ENCODE measurements at places on chromosomes 16 and 17.

DNA sequence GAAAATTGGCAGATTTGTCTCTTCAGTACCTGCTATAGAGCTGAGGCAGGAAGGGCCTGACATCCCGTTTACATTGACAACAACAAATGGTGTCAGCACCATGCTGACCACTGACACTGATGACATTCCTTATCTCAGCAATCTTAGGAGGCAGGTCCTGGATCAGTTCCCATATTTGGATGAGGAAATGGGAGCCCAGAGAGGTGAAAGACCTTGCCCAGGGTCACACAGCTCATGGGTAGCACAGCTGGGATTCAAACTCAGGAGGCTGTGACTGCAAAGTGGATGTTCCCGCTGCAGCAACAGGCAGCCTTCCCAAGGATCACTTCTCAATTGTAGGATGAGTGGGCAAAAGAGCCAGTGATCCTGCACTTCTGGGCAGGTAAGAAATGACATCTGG lies 30.5 kb upstream of the CACNG4 start:
- no peak for DNase-seq

- no peak for DNase-seq
These were observed 250.5 kb upstream of the C16orf82 start for GRCh38 chr16:26816266-26816665.

GRCh38 chr17:40345161-40345993 lies 19.2 kb downstream of the GJD3 start:
- no peak for DNase-seq

DNA sequence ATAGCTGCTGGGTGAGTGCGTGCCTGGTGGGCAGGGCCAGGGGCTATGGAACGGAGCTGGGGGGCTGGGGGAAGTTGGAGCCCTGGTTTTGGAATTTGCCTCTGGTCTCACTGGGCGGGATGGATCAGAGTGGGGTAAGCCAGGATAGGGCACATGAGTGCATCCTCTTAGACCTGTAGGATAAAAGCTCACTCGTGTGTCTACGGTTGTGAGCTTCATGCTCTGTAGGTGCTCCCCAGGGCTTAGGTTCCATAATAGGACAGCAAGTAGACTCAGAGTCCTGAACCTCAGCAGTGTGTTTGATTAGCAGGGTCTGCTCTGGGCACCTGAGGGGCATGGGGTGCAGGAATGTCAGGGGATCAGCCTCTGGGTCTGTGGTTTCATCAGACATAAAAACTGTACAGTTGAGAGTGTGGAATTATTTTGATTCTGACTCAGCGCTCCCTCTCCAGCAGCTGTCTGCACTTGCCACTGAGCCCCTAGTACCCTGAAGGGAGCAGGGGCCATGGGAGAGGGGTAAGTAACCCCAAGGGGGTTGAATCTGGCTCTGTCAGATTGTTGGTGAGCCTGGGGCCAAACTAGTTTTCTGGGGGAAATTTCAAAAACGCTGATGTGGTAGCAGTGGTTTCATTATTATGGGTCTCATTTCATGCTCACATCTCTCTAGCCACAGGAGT lies 84.2 kb upstream of the LGALS9 start:
- DNase-seq, result no peak

- no peak for DNase-seq
These were observed 152.6 kb upstream of the CACNG5 start for GRCh38 chr17:66682283-66682682.

GRCh38 chr16:88966986-88967829 lies 9.8 kb downstream of the CBFA2T3 start:
- peak; percentile 61 for DNase-seq

DNA sequence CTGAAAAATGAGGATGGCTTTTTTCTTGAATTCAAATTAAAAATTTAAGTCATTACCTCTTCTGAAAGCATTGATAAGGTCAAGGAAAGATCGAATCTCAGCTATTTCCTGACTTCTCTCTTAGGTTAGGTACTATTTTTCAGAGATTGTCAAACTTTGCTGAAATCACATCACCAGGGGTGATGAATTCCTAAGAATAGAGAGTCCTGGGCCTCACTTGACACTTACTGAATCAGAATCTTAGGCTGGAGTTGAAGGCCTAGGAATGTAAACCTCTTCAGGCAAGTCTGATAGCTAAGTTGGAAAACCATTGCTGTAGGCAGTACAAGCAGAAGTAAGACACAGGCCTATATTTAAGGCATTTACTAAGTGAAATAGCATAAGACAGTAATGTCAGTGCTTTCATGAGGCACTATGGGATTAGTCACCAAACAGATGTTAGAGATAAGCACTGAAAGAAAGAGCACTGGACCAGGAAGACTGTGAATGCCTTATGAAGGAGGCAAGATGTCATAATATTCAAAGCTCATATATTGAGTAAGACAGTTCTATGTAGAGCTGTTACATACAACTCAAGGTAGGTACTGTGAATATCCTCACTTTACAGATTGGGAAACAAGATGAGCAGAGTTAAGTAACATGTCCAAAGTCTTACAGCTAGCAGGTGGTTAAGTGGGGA lies 21.5 kb downstream of the DCAF7 start:
- DNase-seq, result no peak

- no peak for DNase-seq
These were observed 13.6 kb downstream of the SMCR8 start for GRCh38 chr17:18328643-18329204.

DNA sequence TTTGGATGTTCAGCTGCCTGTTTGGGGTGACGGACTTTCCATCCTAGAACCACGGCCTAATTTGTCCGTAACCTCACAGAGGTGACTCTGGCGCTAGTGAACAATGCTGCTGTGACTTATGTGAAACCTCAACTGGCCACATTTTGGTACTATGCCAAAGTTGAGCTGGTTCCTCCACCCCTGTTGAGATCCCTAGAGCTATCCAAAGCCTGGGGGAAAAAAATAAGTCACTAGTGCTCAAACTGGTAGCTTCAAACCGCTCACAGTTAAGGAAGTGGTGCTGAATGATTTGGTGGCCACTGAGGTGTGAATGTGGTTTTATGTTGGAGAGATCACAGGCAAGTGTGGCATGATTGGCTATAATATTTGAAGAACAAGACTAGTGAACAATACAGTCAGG lies 11.3 kb upstream of the TUBG2 start:
- no peak for DNase-seq

DNA sequence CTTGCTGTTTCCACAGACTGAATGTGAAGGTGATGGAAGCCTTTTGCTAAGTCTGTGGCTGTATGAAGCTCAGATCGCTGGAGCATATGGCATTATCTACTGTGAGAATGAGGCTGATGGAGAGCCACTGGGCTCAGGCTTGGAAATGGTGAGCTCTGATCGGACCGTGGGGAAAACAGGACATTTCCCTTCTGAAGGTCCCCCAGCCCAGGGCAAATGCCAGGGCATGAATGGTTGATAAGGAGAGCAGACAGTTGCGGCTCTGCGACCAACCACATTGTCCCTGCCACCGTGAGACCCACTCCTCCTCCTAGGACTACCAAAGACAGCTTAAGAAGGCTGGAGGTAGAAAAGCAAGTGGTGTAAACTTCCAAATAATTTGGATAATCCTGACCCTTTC lies 4.7 kb upstream of the CUEDC1 start:
- DNase-seq, result no peak

DNA sequence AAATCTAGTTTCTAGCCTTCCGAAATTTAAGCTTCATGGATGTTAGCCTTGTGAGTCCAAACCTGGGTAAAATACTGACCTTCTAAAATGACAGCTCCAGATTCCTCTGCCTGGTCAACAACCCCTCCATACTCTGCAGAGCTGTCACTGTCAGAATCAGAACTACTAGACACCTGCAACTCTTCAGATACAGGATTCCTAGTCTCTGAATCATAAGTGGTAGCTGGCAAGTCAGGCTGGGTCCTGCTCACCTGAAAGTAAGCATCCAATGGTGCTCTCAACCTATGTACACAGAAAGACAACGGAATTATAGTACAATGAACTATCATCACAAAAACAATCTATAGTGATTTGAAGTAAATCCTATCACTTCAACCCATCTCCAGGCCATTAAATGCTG lies 14.8 kb downstream of the RFWD3 start:
- no peak for DNase-seq

- no peak for DNase-seq
These were observed 185.1 kb downstream of the CDK5R1 start for GRCh38 chr17:32671896-32672295.

Measured in NAMALWA (cell line).